ENCODE measurements at places on chromosomes 2 and 18.

- DNase-seq: no peak
Observed at GRCh38 chr18:9709304-9709877, 1.3 kb downstream of the RAB31 start.

- no peak for DNase-seq
Observed at GRCh38 chr2:12674644-12675328, 42.0 kb upstream of the TRIB2 start.

DNA sequence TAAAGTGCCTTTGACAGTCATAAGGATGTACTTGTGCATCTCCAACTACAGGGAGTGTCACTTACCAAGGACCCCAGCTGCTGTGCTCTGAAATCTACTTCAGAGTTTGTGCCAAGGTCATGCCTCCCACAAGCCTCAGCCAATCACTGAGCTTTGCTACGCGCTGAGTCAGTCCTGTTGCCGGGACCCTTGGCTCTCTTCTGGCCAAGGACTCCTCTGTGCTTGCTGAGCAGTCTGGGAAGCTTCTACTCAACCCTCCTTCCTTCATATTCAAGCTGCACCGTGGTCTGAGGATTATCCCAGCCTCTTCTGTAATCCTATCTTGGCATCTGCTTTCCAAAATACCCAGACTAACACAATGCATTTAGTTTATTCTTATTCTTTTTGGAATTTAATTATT lies 398.9 kb upstream of the FANCL start:
- DNase-seq: no peak

DNA sequence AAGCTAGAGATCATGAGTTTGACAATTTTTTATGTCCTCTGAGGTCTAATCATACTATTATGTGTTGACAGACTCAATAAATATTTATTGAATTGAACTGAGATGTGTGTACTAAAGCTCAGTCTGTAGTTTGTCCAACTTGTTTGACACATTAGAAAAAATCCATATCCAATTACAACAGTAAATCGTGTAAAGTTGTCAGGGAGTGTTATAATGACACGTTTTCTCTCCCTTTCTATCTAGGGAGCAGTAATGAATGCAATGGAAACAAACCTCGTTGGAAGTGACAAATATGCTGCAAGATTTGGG lies 28.4 kb downstream of the ITGA4 start:
- no peak for DNase-seq

- peak; percentile 64 for DNase-seq
Observed at GRCh38 chr2:675982-676646, 1.1 kb downstream of the TMEM18 start.

- no peak for DNase-seq
Observed at GRCh38 chr2:217833439-217833838, 169.4 kb downstream of the TNS1 start.

GRCh38 chr2:174750923-174751441 lies 13.3 kb downstream of the CHRNA1 start:
- DNase-seq: no peak

- no peak for DNase-seq
Observed at GRCh38 chr2:191836471-191836852, 10.4 kb downstream of the CAVIN2 start.

- DNase-seq: peak; percentile 42
Observed at GRCh38 chr2:103789381-103790095, 1027.7 kb downstream of the TMEM182 start.

DNA sequence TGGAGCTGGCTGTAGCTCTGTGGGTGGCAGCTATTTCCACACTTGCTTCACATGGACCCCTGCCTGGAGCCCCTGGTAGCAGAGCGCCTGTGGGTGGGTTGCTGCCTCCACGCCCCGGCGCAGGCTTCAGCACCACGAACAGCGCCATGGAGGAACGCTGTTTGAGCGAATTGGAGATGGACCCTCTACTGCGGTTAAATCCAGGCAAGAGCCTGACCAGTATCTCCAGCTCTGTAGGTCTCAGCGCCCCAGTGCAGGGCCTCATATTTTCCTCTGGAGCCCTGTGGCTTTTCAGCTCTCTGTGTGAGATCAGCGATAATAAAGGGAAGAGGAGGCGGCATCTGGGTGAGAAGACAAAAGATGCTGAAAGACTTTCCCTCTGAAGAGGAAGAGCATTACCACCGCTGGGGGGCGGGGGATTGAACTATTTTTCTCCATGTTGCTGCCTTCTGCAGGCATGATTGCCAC lies 12.0 kb downstream of the ONECUT2 start:
- DNase-seq: no peak
